ENCODE measurements at places on chromosomes 2 and 18.

- DNase-seq, result no peak
Observed at GRCh38 chr2:23505984-23506380, 121.0 kb downstream of the KLHL29 start.

DNA sequence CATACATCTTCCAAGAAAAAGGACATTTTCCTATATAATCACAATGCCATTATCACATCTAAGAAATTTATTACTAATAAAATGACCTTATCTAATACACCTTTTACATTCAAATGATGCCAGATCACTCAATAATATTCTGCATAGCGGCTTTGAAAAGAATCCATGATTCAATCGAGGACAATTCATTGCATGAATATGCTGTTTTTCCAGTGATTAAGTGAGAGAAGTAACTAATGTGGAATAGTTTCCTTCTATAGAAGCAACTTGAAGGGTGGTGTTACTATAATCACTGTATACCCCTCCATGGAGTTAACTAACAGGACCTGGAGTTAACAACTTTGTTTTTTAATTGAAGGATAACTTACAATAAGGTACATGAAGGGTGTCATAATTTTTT lies 9.1 kb downstream of the PLEK start:
- no peak for DNase-seq

DNA sequence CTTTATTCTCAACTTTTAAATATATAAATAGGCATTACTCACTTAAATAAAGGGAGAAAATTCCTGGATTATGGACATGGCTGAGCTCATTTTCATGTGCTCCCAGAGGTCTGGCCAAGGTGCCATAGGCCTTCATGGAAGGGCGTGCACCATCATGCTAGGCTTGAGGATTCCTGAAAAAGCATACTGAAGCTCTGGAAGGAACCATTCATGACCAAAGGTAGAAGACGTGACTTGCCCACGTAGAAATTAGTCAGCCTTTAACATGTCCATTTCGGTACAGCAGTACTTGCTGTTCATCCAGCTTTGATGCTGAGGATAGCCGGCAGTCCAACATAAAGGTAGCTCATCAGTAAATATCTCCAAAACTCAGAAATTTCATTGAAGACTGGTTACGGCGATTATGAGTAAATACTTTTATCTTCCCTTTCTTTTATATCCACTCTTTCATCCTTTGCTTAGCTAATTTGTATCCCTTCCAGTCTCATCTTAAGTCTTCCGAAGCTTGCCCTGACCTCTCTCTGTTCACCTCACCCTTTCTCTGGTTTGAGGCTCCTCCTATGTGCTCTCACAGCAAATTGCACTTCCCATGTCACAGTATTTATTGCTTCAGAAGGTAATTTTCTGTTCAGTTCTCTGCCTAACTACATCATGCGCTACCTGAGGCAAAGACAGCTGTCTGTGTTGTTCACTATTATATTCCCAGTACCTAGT lies 32.3 kb upstream of the ASNSD1 start:
- DNase-seq, result no peak

DNA sequence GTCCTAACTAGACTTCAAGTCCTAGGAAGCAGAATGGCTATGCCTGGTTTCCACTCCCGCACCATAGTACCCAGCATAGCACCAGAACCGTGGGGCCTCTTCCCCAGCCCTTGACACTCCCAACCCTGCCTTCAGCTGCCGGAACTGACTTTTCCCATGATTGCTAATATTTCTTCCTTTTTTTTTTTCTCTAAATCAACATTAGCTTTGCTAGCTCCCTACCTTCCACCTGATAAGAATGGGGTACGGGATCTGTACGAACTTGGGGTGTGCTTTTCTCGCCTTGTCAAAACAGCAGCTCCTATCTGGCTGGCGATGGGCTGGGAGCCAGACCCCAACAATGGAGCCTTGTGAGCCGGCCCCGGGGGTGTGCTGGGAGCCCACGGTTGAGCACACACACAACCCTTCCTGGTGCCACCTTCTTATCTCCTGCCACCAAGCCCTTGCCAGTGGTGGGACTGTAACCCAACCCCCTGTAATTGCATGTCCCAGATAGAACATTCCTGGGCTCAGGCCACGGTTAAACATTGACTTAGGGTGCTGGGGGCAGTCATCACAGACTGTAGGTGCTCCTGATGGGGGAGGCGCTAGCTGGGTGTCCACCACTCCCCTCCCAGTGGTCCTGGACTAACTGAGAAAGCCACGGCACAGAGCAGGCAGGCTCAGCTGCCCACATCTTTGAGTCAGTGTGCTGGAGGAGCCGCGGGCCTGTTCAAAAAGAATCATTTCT lies 213.0 kb upstream of the HAAO start:
- no peak for DNase-seq

DNA sequence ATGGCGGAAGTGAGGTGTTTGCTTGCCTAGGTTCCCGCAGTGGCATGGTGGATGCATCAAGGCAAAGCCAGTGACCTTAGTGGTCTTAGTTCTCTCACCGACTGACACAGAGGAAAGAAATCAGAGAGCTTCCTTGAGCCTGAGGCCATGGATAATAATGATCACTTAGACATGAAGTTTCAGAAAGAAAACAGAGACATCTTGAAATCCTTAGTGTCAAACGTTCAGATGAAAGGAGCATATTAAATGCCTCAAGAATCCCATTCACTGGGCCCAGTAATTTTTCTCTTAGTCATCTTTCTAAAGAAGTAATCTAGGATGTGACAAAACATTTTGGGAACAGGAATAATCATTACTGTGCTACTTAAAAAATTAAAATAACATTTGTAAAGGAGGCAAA lies 35.2 kb downstream of the COPS8 start:
- DNase-seq, result no peak

DNA sequence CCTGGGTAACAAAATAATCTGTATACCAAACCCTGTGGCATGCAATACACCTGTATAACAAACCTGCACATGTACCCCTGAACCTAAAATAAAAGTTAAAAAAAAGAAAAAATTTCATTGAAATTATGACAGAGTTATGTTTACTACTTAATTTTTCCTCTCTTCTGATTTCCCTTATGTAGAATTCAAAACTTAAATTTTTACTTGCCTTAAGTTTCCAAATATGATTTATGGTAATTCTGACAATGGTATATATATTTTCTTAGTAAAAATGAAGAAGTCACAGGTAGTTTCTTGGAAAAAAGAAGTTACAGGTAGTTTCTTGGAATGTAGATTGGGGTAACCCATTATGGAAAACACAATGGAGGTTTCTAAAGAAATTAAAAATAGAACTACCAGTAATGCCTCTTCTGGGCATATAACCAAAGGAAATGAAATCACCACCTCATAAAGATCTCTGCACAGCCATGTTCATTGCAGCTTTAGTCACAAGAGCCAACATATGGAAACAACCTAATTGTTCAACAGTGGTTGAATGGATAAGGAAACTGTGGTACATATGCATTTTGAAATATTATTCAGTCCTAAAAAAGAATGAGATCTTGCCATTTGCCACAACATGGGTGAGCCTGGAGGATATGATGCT lies 164.9 kb downstream of the BABAM2 start:
- no peak for DNase-seq

DNA sequence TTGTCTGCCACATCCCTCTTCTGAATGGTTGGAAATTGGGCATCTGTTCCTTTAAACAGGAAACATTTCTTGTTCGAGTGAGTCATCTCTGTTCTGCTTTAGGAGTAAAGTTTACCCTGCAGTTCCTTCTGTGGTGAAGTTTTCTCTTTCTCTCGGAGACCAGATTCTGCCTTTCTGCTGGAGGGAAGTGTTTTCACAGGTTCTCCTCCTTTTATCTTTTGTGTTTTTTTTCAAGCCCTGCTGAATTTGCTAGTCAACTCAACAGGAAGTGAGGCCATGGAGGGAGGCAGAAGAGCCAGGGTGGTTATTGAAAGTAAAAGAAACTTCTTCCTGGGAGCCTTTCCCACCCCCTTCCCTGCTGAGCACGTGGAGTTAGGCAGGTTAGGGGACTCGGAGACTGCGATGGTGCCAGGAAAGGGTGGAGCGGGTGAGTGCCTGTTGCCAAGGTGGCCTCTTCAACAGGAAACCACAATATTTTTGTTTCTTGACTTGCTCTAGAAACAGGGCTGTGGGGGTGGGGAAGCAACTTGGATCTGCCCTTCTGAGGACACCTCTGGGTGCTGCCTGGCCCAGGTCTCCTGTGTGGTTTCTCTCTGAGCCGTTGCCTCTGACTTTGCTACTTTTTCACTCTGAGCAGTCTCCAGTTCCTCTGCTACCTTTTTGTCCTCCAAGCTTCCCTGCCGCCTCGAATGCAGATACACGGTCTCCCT lies 2.2 kb upstream of the CASP8 start:
- peak; percentile 73 for DNase-seq

DNA sequence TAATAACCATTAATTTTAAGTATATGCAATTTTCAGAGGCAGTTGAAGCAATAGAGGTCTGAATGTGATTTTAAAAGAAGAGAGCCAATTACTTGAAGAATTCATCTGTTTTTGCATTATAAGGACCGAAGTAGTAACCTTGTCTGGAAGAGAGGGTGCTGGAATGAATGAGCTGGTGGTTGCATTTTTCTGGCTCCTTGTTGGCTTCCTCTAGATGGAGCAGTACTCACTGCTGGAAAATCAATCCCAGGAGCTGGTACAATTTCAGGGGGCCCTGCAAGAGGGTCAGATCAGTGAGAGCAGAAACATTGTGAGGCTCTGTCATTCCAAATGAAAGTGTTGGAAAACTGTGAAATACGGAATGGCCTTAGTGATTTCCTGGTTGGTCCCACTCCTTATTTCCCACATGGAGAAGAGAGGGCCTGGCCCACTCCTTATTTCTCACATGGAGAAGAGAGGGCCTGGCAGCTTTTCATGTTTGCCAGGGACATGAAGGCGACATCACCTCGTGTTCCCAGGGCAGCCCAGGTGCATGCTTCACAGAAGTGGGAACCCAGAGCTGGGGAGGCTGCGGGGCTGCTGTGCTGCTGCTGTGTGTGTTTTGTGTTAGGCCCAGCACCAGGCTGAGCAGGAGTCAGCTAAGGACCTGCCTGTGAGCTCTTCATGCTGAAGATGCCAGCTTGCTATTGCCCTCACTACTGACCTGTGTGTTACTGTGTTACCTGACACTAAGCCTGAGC lies 197.4 kb downstream of the SNTG2 start:
- DNase-seq, result no peak

All from COLO829 (cell line).